Left ventricle myocardium superior (tissue), 1 donor: ENCODE measurements at places on chromosomes 7 and 10. TPM values are rescaled to one million over a fixed set of nuclear protein-coding genes. Genes with fewer than 3 reads are reported as not detected.

- no peak for DNase-seq
These were observed 14.1 kb downstream of the HNRNPF start for GRCh38 chr10:43394868-43395267.

DNA sequence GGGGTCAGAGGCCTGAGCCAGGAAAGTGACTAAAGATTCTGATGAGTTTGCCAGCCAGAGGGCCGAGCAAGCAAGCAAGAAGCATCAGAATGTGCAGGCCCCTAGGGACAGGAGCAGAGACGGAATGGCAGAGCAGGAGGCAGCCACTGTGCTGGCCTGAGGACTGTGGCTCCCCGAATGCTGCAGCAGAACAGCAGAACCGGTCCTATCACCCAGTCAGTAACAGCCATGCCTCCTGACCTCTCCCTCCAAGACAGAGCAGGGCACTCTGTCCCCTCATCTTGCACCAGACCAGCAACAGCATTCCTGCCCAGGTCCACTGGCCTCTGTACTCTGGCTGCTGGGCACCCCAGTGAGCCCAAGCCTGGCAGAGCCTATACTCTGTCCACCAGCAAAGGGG, 85.9 kb downstream of the ARHGAP22 start:
- DNase-seq = no peak

DNA sequence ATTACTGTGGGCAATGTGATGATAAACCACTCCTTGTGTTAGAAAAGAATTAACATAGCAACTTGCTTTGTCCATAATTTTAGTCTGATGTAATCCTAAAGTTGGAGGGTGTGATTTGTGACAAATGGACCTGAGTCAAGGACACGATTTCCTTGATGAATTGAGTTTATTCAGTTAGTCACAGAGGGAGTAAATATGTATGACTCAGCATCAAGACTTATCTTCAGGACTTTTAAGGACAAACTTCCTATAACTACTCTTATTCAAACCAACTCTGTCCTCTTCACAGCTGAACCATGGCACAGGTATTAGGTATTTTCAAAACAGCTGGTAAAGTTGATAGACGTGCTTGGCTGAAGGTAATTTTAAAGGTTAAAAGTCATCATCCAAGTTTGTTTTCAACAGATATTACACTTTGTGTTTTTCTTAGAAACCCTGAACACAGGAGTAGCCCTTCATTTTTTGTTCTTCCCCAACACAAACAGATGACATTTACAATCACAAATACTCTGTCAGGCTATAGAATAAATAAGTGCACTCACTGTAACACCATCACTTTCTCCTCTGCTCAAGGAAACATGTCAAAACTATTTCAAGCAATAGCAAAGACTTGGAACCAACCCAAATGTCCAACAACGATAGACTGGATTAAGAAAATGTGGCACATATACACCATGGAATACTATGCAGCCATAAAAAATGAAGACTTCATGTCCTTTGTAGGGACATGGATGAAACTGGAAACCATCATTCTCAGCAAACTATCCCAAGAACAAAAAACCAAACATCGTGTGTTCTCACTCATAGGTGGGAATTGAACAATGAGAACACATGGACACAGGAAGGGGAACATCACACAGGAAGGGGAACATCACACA, 54.5 kb downstream of the COA1 start:
- DNase-seq = no peak

DNA sequence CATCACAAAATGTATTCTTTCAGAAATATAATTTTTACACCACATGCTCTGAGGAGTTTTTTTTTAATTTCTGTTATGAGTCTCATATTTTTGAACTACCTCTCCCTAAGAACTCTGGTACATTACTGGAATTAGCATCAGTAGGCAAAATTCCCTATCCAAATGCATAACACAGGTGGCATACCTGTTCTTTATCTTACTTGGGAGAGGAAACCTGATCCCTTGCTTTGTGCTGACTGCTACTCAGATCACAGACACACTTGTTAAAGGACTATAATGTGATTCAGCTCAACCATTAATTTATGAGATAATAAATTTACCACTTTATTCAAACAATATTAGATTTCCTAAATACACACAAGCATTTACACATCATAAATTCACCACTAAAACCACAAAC, 617.2 kb downstream of the GRM8 start:
- DNase-seq = no peak

GRCh38 chr10:42836771-42837468, 54.3 kb downstream of the BMS1 start:
- peak; percentile 53 for DNase-seq

GRCh38 chr10:59870152-59870551, 36.2 kb downstream of the CCDC6 start:
- DNase-seq = no peak

GRCh38 chr10:91983416-91983815, 59.8 kb downstream of the BTAF1 start:
- DNase-seq = no peak

DNA sequence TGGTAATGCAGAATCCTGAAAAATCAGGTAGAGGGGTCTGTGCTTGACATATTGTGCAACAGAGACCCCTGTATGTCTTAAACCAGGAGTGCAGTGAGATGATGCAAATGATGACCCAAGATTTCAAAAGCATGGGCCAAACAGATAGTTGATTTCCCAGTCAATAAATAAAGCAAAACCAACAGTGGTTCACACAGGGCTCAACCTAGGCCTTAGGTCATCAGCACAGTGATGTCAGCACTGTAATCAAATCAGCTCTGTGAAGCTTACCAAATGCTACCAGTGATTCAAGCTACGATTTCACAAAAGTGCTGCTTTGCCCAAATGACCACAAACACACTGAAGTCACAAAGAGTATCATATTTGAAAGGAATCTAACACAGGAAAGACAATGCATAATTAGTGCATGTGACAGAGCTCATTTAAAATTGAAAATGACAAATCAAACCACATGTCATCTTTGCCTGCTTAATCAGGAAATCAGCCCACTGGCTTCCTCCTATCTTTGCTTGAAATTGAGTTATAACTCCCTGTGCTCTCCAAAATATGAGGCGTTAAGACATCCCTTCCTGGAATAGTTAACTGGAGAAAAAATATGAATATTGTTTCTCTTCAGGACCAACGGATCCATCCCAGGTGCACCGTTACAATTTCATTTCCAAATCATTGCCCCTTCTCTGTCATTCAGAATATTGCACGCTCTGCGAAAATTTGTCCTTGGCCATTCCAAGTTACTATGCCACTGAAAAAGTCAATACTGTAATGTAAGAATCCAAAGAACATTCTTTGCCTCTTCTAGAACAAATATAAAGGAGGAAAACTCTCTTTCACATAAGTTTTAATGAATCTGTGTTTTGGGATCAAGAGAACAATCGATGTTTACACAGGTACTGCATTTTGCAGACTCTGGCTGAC, 41.9 kb upstream of the ASL start:
- no peak for DNase-seq

- no peak for DNase-seq
These were observed 93.3 kb upstream of the MGMT start for GRCh38 chr10:129373718-129374117.

GRCh38 chr7:122064971-122065370, 79.1 kb downstream of the AASS start:
- no peak for DNase-seq

- no peak for DNase-seq
These were observed 117.5 kb upstream of the LRRN3 start for GRCh38 chr7:110973196-110973990.

GRCh38 chr10:35208536-35208935, 81.9 kb downstream of the CREM start:
- DNase-seq = no peak

GRCh38 chr10:99742701-99743100, 10.7 kb downstream of the CUTC start:
- no peak for DNase-seq

- no peak for DNase-seq
These were observed 44.1 kb downstream of the ZNF33B start for GRCh38 chr10:42594246-42594650.

DNA sequence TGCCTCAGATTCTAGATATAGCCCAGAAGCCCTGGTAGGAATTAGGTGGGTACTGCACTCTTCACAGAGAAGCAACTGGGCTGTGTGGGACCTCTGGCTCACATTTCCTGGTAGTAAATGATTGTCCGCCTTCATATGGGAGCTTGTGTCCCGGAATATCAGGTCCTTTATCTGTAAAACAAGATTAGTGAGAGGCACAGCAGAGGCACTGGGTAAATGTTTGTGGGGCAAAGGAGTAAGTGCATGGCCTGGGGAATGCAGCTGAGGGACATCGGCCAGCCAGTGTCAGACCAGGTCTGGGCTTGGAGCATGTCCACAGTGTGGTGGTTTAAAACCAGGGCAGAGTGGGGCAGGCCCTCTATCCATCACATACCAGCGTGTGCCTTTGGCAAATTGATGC, 323.3 kb upstream of the ZMIZ1 start:
- DNase-seq = peak; percentile 53

GRCh38 chr10:79487296-79488194, 24.8 kb upstream of the EIF5AL1 start:
- DNase-seq = peak; percentile 58

- no peak for DNase-seq
These were observed 2.4 kb downstream of the IPMK start for GRCh38 chr10:58265249-58265648.

GRCh38 chr7:132430861-132431822, 145.1 kb downstream of the PLXNA4 start:
- DNase-seq = no peak

- peak; percentile 23 for DNase-seq
These were observed 135.3 kb upstream of the MEOX2 start for GRCh38 chr7:15821484-15822427.

GRCh38 chr7:46488607-46489006, 567.5 kb upstream of the IGFBP3 start:
- DNase-seq = no peak

- no peak for DNase-seq
These were observed 6.1 kb downstream of the NRF1 start for GRCh38 chr7:129617652-129618051.

GRCh38 chr10:15455456-15455855, 84.4 kb upstream of the FAM171A1 start:
- no peak for DNase-seq

GRCh38 chr7:15544050-15544449, 17.8 kb downstream of the AGMO start:
- DNase-seq = no peak

DNA sequence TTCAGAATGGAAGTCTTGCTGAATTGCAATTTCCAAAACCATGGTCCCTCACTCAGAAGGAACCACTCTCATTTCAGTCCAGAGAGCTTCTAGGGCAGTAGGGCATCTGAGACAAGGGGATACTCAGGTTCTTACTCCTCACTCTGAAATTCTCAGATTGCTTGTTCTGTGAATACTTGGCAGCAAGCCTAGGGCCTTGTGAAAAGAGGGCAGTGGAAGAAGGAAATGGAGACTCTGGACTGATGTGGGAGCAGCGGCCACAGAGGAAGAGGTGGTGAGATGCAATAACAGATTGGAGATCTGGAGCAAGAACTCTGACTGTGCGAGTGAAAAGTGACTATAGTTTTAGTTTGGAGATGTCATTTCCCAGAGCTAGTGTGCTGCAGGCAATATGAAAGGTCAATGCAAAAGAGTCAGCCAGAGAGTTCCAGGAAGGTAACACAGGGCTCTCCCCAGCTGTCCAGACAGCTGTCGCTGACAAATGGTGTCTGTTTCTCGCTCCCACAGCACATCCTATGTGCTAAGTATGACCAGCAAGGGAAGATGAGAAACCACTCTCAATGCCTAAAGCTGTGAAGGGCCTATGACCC, 291.6 kb upstream of the KIAA1217 start:
- no peak for DNase-seq

DNA sequence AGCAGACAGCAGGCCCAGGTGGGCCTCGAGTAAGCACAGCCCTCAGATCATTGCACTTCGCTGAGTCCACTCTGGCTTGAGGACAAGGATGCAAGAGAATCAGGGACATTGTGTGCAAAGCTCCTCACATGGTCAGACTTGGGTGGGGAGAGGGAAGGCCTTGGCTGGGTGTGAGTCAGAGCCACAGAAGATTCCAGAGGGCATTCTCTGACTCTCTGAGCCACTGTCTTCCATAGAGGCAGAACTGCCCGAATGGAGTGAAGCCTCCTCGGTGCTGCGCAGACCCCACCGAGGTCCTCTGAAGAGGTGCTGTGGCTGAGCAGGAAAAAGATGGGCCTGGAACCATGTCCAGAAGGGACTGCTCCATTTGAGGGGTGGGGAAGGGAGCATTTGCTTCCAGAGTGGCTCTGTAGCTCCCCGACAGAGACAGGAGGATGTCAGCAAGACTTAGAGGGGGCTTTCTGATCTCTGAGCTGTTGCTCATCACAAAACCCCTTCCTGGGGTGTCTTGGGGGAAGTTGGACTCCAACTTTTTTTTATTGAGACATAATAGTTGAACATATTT, 120.8 kb downstream of the PTPN20 start:
- no peak for DNase-seq

DNA sequence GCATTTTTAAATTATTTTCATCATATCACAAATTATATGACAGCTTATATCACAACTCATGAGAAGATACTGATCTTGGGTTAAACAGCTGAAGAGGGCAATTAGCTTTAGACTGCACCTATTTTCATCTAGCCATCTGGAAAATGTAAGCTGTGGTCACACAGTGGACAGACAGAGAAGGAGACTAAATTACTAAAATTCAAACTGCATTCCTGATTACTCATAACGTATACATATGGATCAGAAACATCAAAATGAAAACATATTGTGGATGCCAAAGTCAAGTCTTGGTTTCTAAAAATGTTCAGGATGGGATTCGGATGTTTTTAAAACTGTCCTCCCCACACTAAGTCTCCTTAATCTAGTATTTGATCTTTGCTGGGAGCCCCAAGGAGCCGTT, 6.6 kb downstream of the BBIP1 start:
- no peak for DNase-seq

- DNase-seq = peak; percentile 62
These were observed 598.5 kb downstream of the SORCS3 start for GRCh38 chr10:105239311-105240219.

DNA sequence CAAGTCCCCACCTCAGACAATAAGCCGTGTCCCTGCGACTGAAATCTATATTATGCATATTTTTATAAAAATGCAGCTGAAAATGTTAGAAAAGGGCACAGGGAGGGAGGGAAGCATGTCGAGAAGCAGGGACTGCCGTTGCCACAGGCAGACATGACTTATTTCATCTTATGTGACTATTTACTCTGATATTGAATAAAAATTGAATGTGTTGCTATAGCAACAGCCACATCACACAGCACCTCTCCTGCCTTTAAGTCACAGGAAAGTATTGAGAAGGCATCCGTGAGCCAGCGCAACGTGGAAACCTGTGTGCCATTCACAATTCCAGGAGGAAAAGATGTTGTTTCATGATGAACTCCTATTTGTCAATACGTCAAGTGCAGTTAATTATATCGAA, 549.5 kb downstream of the DNAJB6 start:
- no peak for DNase-seq

CROT gene
- 8.8 TPM for total RNA-seq

WDR86 gene
- total RNA-seq = 0.37 TPM

GPR26 gene
- total RNA-seq = not detected

CLRN3 gene
- not detected for total RNA-seq

SCIN gene
- 0.20 TPM for total RNA-seq

CALML5 gene
- total RNA-seq = not detected

SPRN gene
- not detected for total RNA-seq

CCL24 gene
- total RNA-seq = 0.47 TPM

MRLN gene
- not detected for total RNA-seq
